Glutamatergic neuron (in vitro differentiated cells): ENCODE measurements at places on chromosomes 5 and 9.

DNA sequence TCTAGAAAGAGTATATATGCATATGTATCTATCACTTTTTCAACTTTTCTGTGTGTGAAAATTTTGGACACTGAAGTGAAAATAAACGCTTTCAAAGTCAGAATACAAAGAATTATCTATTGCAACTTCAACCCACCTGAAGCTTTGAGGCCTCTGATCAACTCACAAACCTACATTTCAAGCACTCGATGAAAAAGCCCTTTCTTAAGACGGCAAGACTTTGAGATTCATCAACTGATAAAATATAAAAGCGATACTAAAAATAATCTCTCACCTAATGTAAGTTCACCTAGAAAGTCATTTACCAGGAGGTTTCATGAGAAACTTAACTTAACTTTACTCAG is 1.2 kb downstream of the GOLPH3 start:
- H3K4me1 ChIP-seq, result peaks cover 29% of the 10 kb centered on the region
- peak overlapping the region; percentile 96 for H3K27ac ChIP-seq
- DNase-seq, result no peak
- H3K36me3 ChIP-seq, result peaks cover 8% of the 10 kb centered on the region
- H3K27me3 ChIP-seq, result peaks cover 12% of the 10 kb centered on the region

DNA sequence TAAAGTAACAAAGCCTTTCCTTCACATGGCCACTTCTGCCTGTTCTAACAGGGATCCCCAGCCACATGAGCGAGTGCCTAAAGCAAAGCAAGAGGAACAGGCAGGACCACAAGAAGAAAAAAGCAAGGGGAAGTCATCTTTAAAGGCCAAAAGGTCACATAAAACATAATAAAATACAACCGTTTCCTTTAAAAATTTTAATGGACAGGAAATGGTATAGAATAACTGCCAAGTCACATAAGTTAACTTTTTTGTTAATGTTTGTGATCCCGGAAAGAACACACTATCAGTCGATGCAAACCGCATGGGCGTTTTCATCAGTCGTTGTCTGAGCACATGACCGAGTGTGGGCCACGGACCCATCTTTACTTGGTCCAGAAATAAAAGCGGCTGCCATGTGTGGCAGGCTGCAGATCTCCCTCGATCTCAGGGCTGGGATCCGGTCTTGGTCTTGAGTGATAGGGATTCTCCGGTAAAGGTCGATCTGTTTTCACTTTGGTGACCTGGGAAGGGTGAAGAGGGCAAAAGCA is 15.6 kb downstream of the NDUFA8 start:
- no peak overlapping the region for H3K4me3 ChIP-seq
- H3K36me3 ChIP-seq, result no peaks in the 10 kb centered on the region
- H3K27me3 ChIP-seq, result peaks cover 3% of the 10 kb centered on the region

GRCh38 chr5:65812648-65813047 is 90.6 kb downstream of the NLN start:
- no peak overlapping the region for H3K4me3 ChIP-seq
- no peak for DNase-seq
- H3K27me3 ChIP-seq, result no peaks in the 10 kb centered on the region
- H3K27ac ChIP-seq, result no peak overlapping the region
- H3K4me1 ChIP-seq, result peaks cover 10% of the 10 kb centered on the region

- H3K4me3 ChIP-seq, result peak overlapping the region; percentile 95
- peaks cover 12% of the 10 kb centered on the region for H3K27me3 ChIP-seq
- DNase-seq, result no peak
- H3K27ac ChIP-seq, result peak overlapping the region; percentile 59
- no peaks in the 10 kb centered on the region for H3K36me3 ChIP-seq
- peaks cover 29% of the 10 kb centered on the region for H3K4me1 ChIP-seq
Observed at GRCh38 chr9:99103054-99103895, 1.6 kb upstream of the TGFBR1 start.

GRCh38 chr9:127493592-127494303 is 42.4 kb downstream of the LRSAM1 start:
- no peak overlapping the region for H3K4me3 ChIP-seq
- H3K27ac ChIP-seq, result peak overlapping the region; percentile 17
- peaks cover 7% of the 10 kb centered on the region for H3K27me3 ChIP-seq

- peaks cover 4% of the 10 kb centered on the region for H3K27me3 ChIP-seq
- H3K4me1 ChIP-seq, result peaks cover 10% of the 10 kb centered on the region
- no peaks in the 10 kb centered on the region for H3K36me3 ChIP-seq
- no peak overlapping the region for H3K4me3 ChIP-seq
- no peak overlapping the region for H3K27ac ChIP-seq
Observed at GRCh38 chr5:177353093-177353492, 1.6 kb upstream of the LMAN2 start.
